ENCODE measurements at places on chromosomes 16 and 17. TPM values are rescaled to one million over a fixed set of nuclear protein-coding genes. Genes with fewer than 3 reads are reported as not detected.

The SCO1 gene
- 62.4 TPM for total RNA-seq

The DNAH2 gene
- not detected for total RNA-seq

The KRTAP4-3 gene
- total RNA-seq: not detected

The C16orf87 gene
- 6.8 TPM for total RNA-seq

GRCh38 chr17:77490361-77491183, 349.8 kb downstream of the SEC14L1 start:
- DNase-seq: no peak

DNA sequence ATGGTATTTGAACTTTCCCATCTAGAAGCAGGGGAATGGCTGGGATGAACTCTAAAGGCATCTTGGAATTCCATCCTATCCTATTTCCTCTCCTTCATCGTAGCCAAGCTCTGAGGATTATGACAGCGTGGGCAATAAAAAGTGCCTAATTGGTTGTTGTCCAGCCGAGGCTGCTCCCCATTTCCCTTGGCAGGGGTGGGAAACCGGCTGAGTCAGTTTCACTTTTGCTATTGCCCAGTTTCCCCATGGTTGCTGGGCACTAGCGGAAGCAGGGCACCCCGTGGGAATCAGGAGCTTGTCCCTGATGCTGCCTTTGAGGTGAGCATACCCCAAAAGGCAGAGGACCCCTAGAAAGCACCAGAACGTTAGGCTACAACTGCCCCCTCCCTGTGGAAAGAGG, 13.8 kb upstream of the SP2 start:
- no peak for DNase-seq

DNA sequence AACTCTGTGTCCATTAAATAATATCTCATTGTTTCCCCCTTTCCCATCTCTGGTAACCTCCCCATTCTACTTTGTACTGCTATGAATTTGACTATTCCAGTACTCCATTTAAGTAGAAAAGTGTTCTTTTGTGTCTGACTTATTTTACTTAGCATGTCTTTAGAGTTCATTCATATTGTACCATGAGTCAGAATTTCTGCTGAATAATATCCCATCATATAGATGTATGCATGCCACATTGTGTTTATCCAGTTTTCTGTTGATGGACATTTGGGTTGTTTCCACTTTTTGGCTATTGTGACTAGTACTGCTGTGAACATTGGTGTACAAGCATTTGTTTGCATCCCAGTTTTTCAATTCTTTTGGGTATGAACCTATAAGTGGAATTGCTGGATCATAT, 6.0 kb downstream of the PPM1D start:
- DNase-seq: no peak

Measured in SK-MEL-5 (cell line).